AG10803 (cell line): ENCODE measurements at places on chromosomes 7 and 10.

DNA sequence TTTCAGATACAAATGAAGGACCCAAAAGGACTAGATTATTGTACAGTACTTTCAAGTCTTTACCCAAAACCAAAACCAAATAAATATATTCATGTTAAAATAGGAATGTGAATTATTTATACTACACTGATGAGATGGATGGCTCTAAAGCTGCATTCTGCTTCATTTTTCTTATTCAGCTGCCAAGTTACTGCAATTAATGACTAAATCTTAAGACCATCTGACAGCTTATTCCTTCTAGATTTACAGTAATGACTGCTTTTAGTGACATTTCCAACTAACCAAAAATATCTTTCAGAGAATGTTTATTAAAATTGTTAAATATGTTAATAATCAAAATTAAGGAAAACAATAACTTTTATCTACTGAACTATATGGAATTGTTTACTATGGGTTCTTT, 20.9 kb downstream of the ENKUR start:
- DNase-seq: no peak

DNA sequence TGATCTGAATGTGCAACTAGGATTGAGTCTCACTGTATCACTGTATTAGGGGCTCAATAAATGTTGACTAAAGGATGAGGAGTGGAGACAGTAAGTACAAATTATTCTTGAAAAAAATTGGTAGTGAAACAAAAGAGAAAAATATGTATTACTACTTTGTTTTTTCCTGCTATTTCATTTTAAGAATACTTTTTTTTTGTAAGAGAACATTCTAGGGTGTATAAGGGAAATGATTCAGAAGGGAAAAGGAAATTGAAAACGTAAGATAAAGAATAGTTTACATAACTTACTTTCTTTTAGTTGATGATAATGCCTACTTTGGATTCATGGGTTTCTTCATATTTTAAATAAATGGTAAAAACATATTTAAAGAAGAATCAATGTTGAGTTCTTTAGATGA, 9.6 kb downstream of the CAPZA2 start:
- DNase-seq: no peak

DNA sequence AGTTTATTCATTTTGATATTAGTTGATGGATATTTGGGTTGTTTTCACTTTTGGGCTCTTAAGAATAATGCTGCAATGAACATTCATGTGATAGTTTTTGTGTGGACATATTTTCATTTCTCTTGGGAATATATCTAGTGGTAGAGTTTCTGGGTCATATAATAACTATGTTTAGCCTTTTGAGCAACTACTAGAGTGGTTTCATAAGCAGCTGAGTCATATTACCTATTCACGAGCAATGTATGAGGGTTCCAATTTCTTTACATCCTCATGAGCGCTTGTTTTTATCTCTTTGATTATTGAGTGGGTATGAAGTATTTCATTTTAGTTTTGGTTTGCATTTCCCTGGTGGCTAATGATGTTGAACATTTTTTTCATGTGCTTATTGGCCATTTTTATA, 182.6 kb downstream of the PON1 start:
- DNase-seq: no peak

DNA sequence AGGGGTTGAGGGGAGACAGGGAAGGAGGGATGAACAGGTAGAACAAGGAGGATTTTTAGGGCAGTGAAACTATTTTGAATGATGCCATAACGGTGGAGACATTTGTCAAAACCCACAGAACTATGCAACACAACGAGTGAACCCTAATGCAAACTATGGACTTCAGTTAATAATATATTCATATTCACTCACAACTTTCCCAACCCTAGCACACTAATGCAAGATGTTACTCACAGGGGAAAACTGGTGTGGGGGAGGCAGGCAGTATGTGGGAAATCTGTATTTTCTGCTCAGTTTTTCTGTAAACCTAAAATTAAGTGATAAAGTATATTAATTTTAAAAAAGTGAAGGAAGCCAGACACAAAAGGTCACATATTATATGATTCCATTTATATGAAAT, 17.3 kb downstream of the GNA12 start:
- DNase-seq: no peak

DNA sequence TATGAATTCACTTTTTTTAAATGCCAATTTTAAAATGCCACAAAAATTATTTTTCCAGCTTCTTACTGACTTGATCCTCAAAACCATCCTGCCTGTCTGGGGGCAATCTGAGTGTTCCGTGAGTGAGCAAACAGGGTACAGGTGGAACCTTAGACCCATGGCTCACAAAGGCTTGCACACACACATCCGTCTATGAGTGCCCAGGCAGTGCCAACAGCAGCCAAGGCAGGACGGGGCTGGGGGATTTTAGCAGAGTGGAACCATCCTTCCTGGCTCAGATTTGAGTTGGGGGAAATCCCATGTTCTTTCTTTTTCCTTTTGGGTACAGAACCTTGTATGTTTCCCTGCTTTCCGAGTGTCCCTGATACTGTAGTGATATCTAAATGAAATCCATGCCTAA, 377.7 kb upstream of the MGMT start:
- no peak for DNase-seq

- DNase-seq: peak; percentile 56
Observed at GRCh38 chr7:148699782-148700629, 1.3 kb downstream of the CUL1 start.

DNA sequence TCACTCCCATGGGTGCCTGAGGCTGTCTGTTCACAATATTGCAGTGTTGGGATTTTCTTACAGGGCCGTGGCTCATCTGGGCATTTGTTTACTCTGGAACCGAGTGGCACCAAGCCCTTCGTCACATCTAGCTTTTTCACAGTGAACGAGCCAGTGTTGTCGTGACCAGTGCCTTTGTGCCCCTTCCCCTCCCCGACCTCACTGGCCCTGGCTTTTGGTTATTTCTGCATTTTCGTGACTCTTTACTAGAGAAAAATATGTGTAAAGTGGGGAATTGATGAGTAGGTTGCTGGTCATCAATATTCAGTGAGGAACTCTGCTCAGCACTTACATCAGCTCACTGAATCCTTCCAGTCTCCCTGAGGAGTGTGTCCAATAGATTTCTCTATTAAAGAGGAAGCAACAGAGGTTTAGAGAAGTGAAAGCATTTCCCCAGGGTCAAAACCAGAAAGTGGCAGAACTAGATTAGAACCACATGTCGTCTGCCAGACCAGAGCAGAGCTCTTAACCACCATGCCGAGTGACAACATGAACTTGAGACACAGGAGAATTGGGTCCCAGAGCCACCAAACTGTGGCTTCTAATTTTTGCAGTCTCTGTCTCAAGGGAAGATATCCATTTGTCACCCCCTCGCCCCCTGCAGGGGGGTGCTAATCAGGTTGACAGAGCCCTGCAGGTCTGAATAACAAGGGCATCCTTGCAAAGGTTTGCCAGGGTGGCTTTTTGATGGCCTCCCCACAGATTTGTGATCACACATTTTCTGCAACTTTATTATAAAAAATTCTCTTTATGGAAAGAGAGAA, 125.3 kb downstream of the CHN2 start:
- peak; percentile 24 for DNase-seq

- DNase-seq: no peak
Observed at GRCh38 chr10:129891806-129892205, 72.3 kb downstream of the EBF3 start.

GRCh38 chr10:123109466-123109865, 26.3 kb upstream of the HMX3 start:
- DNase-seq: no peak

DNA sequence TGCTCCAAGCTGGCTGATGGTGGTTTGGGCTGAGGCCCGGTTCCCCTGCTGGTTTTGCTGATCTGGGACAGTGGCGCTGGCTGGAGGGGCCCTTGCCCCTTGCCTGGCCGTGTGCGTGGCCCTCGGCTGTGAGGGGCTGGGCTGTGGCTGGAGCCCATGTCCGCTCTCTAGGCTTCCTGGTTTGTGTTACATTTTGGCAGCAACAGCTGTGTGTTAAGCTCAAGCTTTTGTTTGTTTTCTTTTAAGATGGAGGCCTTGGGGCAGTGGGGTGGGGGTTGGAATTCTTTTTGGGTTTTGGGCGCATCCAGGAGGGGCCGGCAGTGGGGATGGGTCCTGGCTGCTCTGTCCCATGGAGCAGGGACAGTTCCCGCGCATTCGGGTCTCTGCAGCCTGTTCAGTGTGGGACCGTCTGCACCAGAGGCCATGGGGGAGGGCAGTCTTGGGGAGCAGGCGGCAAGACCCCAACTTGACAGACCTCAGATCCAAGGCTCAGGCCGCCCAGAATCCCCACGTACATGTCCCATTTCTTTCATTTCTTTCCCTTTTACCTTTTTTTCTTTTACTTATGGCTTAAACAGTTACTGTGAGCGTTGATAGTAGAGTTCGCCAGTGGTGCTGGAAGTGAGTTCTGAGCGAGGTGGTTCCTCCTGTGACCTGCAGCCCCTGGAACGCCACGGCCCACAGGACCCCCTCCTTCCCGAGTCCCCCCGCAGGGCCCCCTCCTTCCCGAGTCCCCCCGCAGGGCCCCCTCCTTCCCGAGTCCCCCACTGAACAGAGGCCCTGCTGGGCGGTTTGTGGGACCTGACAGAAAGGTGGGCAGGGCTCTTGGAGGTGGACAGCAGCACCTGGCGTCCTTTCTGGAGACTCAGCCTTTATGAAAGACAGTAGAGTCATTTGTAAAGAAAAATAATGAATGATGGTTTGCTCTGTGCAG, 75.3 kb downstream of the INPP5A start:
- no peak for DNase-seq

- DNase-seq: peak; percentile 84
Observed at GRCh38 chr10:122495406-122496340, 34.3 kb downstream of the HTRA1 start.

GRCh38 chr10:119025336-119025735, 4.2 kb upstream of the NANOS1 start:
- peak; percentile 72 for DNase-seq

- DNase-seq: peak; percentile 90
Observed at GRCh38 chr10:121942749-121943416, 15.1 kb upstream of the ATE1 start.

GRCh38 chr10:132648072-132648850, 110.7 kb downstream of the INPP5A start:
- DNase-seq: no peak

- DNase-seq: peak; percentile 60
Observed at GRCh38 chr10:71243756-71244395, 31.5 kb downstream of the UNC5B start.

GRCh38 chr10:79079054-79079397, 10.3 kb downstream of the ZMIZ1 start:
- DNase-seq: no peak

DNA sequence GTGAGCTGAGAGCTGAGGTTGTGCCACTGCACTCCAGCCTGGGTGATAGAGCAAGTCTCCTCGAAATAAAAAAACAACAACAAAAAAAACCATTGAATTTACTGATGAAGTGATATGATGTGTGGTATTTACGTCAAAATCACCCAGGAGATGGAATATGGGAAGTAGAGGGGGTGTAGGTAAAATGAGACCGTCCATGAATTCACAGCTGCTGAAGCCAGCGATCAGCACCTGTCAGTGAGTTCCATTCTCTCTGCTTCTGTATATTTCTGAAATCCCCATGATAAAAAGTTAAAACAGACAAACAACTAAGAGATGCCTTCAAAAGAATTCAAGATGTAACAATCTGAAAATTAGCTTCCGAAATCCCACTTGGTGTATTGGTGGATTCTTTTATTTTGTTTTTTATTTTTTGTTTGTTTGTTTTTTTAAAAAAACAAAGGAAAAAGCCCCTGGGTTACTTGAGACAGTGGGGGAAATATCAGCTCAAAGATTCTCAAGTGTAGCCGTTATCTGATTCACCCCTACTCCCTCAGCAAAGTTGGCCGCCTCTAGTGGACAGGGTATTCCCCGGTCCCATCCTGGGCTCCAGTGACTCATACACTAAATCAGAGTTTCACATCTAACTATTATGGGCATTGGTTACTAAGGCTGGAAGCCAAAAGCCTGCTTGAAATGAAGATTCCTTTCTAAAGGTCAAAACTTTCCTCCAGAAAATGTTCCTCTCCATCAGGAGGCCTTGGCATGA, 76.4 kb downstream of the MAP3K8 start:
- DNase-seq: peak; percentile 54

DNA sequence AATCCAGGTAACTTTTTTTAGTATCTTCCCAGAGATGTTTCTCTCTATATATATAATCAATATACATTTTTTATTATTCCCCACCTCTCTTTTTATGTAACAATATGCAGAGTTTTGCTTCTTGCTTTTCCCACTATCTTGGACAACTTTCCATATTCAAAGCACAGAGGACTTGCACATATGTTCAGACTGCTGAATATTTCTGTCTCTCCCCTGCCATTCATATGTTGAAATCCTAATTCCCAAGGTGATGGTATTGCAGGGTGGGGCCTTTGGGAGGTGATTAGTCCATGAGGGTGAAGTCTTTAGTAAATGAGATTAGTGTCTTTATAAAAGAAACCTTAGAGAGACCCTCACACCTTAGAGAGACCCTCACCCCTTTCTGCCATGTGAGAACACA, 72.8 kb downstream of the CFTR start:
- DNase-seq: no peak

DNA sequence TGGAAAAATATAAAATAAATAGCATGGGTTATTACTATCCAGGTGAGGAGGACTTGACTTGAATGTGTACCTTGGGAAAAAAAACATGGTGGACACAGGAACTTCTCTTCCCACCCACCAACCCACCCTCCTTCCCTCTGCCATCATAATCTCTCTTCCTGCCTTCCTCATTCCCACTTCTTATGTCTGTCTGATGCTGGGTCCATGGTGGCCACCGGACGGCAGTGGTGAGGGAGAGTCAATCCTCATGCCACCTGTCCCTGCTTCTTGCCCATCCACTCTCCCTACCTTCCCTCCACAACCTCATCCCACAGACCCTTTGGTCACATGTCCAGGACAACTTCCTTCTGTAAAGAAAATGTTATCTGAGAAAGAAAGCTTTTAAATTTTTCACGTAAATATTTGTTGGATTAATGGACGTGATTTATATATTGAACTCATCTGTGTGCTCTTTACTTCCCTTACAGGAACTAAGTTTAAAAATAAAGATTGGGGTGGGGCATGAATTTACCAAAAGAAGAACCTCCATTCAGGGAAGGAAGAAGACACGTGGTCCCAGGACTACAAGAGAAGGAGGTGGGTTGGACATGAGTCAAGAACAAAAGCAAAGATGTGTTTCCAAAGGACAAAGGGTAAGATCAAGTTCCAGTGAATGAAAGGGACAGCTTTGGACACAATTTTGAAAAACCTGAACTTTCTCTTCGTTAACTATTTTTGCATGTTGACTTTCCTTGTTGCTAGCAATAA, 104.5 kb downstream of the PIP4K2A start:
- DNase-seq: no peak
